ENCODE measurements at places on chromosomes 7 and 10.

GRCh38 chr10:127018298-127018650, 113.0 kb downstream of the DOCK1 start:
- no peak for DNase-seq

DNA sequence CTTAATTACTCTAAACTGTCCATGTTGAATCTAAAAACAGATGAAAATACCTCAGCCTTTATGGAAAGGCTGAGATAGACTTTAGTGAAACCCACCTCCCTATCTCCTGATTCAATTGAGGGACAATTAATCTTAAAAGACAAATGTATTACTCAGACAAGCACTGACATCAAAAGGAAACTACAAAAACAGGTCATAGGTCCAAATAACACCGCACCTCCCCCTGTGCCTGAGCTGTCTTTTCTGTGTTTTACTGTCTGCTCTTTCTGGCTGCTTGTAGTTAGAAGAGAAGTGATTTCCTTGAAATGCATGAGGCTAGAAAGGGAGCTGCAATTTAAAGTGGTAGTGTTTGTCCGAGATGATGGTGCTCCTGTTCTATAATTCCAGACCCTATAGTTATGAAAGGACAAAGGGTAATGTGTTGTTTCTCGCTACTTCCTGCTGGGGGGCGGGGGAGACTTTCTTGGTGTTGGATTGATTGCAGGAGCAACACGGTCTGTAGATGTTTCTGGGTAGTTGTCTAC, 16.0 kb downstream of the AKR1C8 start:
- DNase-seq: no peak

GRCh38 chr10:789831-790701, 100.6 kb upstream of the DIP2C start:
- no peak for DNase-seq

DNA sequence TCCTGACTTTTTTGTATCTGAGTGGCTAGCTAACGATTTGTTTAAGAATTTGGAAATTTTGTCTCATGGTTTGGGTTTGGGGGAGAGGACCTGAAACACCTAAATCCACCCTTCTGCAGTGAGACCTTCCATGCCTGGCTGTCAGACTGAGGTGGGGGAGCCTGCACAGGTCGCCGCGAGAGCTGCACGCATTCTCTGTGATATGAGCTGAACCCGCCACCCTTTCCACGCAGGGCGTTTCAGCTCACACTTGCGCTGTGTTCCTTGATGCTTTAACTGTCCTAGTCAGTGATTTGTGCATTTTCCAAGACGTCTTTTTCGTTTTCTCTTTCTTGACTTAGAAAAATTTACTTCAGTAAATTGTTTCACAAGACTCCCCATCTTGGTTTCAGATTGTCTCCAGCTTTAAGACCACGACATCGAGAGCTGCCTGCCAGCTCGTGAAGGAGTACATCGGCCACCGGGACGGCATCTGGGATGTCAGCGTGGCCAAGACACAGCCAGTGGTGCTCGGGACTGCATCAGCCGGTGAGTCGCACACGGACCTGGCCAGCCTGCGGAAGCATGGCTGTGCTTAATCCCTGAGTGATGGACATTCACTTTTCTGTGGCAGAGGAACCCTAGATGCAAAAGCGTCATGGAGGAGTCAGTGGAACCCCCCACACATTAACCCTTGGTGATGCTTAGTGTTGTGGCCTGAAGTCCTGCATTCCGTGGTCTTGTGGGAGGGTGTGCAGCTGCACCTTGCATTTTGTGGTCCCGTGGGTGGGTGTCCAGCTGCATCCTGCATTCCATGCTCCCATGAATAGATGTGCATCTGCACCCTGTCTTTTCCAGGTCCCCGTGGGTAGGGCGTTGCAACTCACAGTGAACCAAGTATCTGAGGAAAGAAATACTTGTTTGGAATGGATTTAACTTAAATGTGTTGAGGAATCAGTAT, 28.1 kb downstream of the WDR37 start:
- DNase-seq: no peak

DNA sequence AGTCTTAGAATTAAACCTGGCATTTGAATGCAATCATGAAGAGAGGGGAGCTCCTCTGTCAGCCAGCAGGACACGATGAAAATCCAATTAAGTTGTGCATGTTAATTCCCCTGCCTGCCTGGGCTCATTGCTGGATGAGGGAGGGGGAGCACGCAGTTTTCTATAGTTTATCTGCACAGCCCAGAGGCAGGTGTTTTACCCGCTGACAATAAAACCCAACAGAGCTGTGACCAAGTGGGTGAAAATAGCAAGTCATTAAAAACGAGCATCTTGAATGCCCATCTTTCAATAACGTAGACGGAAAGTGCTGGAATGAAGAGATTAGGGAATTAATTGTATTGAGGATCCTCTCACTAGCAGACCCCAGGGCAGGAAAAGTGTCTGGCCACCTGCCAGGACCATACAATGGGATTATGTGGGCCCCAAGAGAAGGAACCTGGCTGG, 100.1 kb upstream of the FAM20C start:
- DNase-seq: no peak

All from stimulated activated CD8-positive, alpha-beta memory T cell treated with anti-CD3 and anti-CD28 coated beads, Interleukin-4, amount 100 ng/mL, for 1 hour (primary cell).